LHCN-M2 (cell line): ENCODE measurements at places on chromosomes 7 and 10. TPM values are rescaled to one million over a fixed set of nuclear protein-coding genes. Genes with fewer than 3 reads are reported as not detected.
A peak's percentile ranks its signal among the peaks of the same experiment; 100 is the strongest.

OR2A7 gene
- total RNA-seq, result not detected in 2 replicates

TACC2 gene
- total RNA-seq, result 7.4 and 11.3 TPM in 2 replicates

NRG3 gene
- total RNA-seq, result not detected in 2 replicates

CCL24 gene
- total RNA-seq, result not detected in 2 replicates

LLCFC1 gene
- total RNA-seq, result not detected in 2 replicates

CLDN3 gene
- total RNA-seq, result not detected in 2 replicates

PON1 gene
- 0.75 TPM in 1 of 2 replicates, not detected in the other for total RNA-seq

GDF2 gene
- total RNA-seq, result not detected in 2 replicates

HTR7 gene
- total RNA-seq, result 18.3 and 19.6 TPM in 2 replicates

ZNF777 gene
- total RNA-seq, result 11.0 and 15.9 TPM in 2 replicates

GIMAP8 gene
- total RNA-seq, result 0.06 TPM in 1 of 2 replicates, not detected in the other

AUTS2 gene
- 3.0 and 4.6 TPM in 2 replicates for total RNA-seq

MYO1G gene
- not detected in 2 replicates for total RNA-seq

TYW1B gene
- total RNA-seq, result 1.2 and 1.5 TPM in 2 replicates

PROSER2 gene
- 6.9 and 7.4 TPM in 2 replicates for total RNA-seq

CHN2 gene
- total RNA-seq, result not detected in 2 replicates

AP1S1 gene
- 286 and 412 TPM in 2 replicates for total RNA-seq

TIMM23B gene
- 14.4 and 14.8 TPM in 2 replicates for total RNA-seq

DNA sequence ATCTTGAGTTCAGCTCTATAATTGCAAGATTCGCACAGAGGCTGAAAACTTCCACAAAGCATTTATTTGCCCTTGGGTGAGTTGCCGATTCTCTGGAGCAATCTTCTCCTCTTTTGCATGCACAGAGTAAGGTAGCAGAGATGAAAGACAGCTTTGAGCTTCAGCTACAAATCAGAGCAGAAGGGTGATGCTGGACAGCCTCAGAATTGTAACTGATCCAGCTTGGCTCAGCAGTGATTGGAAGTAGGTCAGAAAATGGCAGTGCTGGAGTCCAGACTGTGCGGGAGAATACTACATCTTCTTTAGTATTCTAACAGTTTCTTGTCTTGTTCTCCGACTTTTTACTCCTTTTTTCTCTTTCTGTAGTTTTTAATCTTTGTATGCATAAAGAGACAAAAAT lies 55.4 kb upstream of the CDC14C start:
- no peak for DNase-seq

- DNase-seq, result no peak
Measured at GRCh38 chr10:47056247-47056510, 145.0 kb downstream of the PTPN20 start.

- no peak for DNase-seq
Measured at GRCh38 chr7:37592366-37592765, 91.2 kb upstream of the GPR141 start.

- peak; percentile 53 for DNase-seq
Measured at GRCh38 chr7:84688671-84689070, 494.1 kb upstream of the SEMA3A start.

GRCh38 chr10:110992006-110992800 lies 72.8 kb downstream of the SHOC2 start:
- no peak for DNase-seq

- peak; percentile 29 for DNase-seq
Measured at GRCh38 chr10:96789571-96790108, 42.5 kb upstream of the LCOR start.

DNA sequence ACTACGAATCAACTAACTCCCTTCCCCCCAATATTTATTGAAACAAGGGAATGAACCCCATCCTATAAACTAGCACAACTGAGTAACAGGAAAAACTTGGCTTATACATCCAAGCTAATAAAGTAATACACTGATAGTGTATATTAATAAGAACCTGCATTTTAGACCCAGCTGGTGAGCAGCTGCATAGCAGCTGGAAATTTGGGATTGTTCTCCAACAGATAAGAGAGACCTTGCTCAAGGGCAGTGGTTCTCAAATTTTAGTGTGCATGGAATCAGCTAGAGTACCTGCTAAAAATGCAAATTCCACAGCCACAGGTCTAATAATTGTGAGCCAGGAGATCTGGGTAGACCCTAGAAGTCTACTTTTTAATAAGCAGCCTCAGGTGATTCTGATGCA lies 384.7 kb upstream of the HPS1 start:
- DNase-seq, result no peak

GRCh38 chr10:72834183-72834825 lies 59.2 kb upstream of the OIT3 start:
- DNase-seq, result peak; percentile 64

DNA sequence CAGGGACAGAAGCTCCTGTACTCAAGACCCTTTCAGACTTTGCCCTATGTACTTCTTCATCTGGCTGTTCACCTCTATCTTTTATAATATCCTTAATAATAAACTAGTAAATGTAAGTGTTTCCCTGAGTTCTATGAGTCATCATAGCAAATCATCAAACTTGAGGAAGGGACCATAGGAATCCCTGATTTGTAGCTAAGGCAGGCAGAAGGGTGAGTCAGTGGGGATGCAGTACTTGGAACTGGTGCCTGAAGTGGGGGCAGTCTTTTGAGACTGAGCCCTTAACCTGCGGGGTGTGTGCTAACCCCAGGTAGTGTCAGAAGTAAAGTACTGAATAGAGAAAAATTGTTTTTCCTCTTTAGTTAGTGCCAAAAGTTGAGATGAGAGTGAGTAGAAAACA lies 6.2 kb upstream of the TMEM243 start:
- peak; percentile 45 for DNase-seq

DNA sequence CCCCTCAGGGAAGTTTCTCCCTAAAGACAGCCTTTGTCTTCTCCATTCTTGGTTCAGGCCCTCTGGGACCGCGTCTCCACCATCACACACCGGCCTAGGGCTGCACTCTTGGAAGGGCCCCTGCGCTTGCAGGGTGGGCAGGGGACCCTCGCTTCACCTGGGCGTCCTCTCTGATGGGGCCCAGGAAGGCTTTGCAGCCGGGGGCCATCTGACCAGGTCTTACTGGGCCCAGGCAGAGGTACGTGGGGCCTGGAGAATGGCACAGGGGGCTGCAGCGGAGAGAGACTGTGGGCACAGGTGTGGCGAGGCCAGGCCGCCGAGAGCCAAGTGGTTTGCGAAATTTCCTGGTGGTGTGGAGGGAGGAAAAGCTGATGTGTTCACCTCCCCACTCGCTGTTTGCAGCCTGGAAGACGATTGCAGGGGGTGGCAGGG lies 44.4 kb downstream of the ALOX5 start:
- DNase-seq, result no peak

GRCh38 chr10:29386342-29386999 lies 97.6 kb downstream of the LYZL1 start:
- DNase-seq, result peak; percentile 12

- DNase-seq, result no peak
Measured at GRCh38 chr7:12130609-12131008, 80.5 kb upstream of the TMEM106B start.

DNA sequence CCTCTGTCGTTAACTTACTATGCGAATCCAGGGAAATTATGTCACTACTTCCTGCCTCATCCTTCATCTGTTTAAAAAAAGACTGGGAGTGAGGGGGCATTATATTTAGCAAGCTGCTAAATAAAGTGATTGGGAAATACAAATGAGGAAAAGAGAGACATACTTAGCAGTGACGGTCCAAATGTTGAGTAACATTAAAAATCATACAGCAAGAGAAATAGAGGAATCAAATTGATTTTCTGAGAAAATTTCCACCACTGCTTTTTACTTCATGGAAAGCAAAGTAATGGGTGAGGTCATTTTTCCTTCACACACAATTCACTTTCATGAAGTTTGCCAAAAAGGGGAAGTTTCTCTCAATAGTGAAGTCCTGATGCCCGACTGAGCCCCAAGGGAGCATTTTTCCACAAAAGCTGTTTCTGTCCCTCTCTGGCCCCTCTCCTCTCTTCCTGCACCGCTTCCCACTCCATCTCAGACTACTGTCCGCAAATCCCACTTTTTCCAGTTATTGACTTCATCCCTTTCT lies 61.9 kb upstream of the ADO start:
- DNase-seq, result no peak

- peak; percentile 66 for DNase-seq
Measured at GRCh38 chr7:23759671-23760391, 49.8 kb downstream of the STK31 start.

- no peak for DNase-seq
Measured at GRCh38 chr10:34778237-34778636, 36.9 kb downstream of the PARD3 start.

- DNase-seq, result no peak
Measured at GRCh38 chr10:18368273-18368672, 228.0 kb downstream of the CACNB2 start.

GRCh38 chr10:95360122-95360714 lies 69.4 kb upstream of the PDLIM1 start:
- DNase-seq, result peak; percentile 32

GRCh38 chr10:89097226-89097625 lies 106.6 kb downstream of the FAS start:
- DNase-seq, result no peak

- no peak for DNase-seq
Measured at GRCh38 chr7:87918740-87919139, 15.3 kb upstream of the ADAM22 start.

DNA sequence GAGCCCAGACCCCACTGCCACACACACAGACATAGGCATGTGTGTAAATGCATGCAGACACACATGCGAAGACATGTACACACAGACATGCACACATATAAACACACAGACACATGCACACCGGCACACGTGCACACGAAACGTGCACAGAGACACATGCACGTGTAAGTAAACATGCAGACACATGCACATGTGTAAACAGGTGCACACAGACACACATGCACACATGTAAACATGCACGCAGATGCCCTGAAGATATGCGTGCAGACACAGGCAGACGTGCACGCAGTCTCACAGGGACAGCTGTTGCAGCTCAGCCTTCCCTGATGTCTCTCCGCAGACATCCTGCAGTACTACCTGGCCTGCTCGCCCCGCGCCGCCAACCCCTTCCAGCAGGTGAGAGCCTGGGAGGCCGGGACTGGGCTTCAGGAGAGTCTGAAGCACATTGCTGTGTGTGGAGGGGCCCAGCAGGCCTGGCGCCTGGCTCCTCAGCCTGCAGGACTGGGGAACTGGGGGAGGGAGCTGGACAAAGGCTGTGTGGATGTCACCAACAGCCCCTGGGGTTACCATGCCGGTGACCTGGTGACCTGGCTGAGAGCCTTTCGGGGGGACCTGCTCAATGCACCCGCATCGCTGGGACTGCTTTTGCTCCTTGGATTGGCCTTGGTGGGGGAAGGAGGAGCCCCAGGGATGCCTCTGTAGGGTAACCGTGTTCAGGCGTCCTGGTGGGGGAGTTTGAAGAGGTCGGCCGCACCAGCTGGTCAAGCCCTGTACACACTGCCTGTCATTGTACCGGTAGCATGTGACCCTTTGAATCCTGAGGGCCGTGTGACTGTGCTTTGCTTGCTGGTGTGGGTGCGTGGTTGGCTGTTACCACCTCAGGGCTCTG lies 20.3 kb downstream of the TTYH3 start:
- no peak for DNase-seq

DNA sequence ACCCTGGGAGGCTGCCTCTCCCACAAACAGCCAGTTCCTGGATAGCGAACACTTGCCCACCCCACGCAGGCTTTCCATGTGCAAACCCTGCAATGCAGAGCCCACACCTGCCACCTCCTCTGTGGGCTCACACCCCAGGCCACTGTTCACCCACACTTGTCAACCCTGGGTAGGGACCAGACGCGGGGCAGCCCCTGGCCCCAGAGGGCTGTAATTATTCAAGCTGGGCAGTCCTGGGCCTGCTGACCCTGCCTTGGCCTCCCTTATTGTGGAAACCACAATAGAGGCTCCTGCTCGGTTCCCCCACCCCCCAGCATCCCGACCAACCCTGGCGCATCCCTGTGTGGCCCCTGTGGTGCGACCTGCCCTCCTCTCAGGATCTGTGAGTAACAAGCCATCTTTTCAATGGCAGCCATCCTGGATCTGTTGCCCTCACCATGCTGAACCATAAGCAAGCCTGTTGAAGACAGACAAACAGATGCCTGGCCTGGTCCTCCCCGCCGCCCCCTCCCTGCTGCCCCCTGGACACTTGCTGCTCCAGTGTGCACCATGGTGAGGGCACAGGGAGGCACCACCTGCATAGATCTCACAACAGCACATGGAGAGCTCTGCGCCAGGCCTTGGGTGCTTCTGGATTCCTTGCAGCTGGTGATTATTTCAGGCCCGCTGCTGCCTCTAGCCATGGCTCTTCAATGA lies 15.8 kb upstream of the UBE3C start:
- DNase-seq, result no peak

DNA sequence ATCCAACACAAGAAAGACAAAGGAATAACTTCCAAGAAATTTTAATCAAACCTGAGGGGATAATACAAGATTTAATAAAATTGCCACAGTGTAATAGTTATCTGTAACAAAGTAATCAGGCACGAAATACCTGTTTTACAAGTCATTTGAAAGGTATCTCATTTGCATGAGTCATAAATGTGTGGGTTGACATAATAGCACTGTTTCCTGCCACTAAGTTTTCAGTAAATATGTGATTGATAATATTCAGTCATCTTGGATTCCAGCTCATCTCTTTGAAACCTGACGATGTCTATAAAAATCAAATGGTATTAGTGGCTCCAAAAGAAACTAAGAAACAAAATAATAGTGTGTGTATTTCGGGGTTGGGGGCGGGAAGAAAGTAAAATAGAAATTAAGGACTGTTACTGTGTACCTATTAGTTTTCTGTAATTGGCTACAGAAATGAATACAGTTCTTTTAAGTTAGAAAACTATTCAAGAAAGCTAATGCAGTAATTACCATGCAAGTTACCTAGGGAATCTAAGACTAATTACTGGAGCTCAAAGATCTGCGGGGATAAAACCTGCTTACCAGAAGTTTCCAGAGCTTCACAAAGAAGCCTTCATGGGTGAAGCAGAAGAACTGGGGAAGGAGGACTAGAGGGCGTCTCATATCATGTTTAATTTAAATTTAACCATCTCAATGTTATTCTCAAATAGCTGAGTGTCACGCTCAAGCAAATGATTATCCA lies 100.7 kb downstream of the ST8SIA6 start:
- DNase-seq, result no peak

GRCh38 chr7:145269418-145270161 lies 433.7 kb upstream of the TPK1 start:
- no peak for DNase-seq

- DNase-seq, result no peak
Measured at GRCh38 chr7:25361863-25362262, 133.6 kb upstream of the NPVF start.

GRCh38 chr10:90935581-90936275 lies 14.8 kb upstream of the ANKRD1 start:
- no peak for DNase-seq

GRCh38 chr10:599767-600166 lies 89.7 kb downstream of the DIP2C start:
- DNase-seq, result no peak

DNA sequence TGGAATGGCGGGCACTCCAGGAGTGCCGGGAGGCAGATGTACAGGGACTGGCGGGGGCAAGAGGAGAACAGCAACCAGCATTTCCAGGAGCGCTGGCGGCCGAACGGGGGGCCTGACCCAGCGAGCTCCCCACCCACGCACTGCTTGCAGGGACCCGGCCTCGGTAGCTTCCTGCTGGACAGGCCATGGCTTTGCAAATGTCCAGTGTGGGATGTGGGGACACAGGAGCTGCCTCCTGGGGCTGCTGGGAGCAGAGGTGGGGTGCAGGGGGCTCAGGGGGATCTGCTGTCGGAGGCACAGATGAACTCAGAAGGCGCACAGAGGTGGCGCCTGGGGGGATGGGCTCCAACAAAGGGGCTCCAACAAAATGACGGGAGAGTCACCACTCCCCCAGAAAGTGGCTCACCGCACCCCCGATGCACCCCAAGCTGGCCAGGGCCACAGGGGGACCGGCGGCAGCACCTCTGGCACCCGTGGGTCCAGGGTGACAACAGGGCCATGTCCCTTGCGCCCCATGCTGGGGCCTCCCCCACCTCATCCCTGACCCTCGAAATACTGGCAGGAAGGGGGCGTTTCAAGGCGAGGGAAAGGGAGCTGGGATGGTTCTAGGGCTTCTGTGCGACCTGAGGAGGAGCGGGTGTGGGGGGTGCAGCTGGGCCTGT lies 41.1 kb downstream of the AP5Z1 start:
- DNase-seq, result no peak
